ENCODE measurements at places on chromosomes 12 and 14.

DNA sequence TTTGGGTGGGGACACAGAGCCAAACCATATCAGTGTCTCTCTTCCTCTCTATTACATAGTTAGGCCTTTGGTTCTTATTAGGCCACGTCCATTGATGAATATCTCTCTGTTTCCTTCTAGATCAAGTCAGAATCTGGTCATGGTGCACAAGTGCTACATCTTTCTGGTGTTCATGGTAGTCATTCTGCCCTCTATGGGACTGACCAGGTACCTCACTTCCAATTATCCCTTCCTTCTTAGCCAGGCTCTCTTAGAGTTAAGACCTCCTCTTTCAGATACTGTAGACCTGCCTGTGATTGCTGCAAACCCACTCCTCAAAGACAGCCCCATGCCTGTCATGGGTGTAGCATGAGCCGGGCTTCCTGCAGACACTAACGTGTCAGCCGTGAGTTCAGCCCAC lies 25.2 kb downstream of the NGB start:
- DNase-seq: no peak

- peak; percentile 58 for DNase-seq
Observed at GRCh38 chr12:18864900-18865561, 127.1 kb downstream of the CAPZA3 start.

- DNase-seq: no peak
Observed at GRCh38 chr12:92661269-92661668, 41.5 kb upstream of the PLEKHG7 start.

DNA sequence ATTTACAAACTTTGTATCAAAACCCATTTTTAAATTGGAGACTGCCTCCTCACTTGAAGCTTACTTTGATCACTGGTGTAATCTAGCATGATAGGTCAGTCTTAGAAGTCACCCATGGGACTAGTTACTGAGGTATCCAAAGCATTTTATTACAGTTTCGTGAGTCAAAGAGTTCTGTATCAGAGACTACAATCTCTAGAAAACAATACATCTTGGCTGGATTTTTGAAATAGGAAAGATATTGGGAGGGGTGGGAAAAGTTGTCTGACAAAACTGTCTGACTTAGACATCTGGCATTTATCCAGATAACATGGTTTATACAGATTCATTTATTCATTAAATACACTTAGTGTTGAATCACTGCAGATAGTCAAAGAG lies 173.5 kb upstream of the PDZRN4 start:
- no peak for DNase-seq

GRCh38 chr12:107436376-107436775 lies 249.2 kb upstream of the PWP1 start:
- no peak for DNase-seq

DNA sequence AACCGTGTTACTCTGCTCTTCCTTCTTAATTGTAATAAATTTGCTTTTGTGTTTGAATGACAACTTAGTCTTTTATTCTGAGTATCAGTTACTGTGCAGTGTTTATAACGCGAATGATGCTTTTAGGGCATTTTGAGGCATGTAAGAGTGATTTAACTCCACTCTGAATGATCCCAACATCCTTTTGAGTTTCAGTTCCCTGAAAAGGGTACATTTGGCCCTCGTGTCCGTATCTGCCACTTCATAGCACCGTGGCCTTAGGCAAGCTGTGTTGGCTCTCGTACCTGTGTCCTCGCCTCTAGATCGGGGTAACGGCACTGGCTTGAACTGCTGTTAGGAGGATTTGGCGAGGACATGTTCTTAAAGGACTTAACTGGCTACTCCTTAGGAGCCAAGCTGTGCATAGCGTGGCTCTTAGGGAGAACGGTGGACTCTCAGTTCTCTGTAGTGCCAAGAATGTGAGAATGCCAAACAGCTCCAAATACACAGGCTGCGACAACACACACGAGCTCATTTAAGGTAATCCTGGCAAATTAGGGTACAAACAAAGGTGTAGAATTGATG lies 92.0 kb downstream of the PPP2R5C start:
- no peak for DNase-seq

DNA sequence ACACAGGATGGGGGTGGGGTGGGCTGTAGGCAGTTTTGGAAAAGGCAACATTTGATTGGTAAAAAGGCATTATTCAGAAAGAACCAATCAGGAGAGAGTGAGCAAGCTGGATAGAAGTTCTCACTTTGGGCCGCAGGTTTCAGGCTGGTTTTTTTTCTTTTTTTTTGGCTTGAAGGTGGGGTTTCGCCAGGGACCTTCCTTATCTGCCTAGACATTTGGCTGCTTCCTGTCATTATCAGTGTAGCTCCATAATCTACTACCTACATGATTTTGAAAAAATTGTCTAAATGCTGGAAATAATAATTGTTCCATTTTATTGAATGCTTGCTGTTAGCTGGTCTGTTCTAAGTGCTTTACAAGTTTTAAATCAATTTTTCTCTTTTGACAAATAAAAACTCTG lies 649.0 kb downstream of the TMTC2 start:
- no peak for DNase-seq

DNA sequence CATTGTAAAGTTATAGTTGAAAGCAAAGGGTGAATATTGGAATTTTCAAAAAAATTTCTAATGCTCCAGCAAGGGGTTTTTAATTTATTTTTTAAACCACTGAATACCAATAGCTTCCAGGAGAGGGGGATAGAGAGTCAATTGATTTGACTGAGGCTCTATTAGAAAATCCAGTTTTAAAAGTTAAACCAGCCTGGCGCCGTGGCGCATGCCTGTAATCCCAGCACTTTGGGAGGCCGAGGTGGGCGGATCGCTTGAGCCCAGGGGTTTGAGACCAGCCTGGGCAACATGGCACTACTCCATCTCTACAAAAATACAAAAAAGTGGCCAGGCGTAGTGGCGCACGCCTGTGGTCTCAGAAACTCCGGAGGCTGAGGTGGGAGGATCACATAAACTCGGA lies 150.1 kb downstream of the SLC38A4 start:
- DNase-seq: no peak

DNA sequence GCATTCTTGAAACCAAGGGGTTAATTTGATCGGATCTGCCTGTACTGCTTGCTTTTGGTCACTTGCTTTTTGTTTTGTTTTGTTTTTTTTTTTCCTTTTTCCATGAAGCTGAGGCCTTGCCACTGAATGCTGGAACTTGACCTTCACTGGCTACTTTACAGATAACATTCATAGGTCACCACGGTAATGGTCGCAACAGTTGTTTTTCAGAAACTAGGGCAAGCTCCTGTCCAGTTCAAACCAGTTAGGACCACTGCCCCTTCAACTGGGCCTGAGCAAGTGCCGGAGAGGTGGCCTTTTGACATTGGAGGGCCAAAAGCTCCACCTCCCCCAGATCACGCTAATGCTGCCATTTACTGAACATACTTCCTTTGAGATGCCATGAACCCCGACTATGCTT lies 147.6 kb downstream of the FOXN3 start:
- DNase-seq: no peak

Measured in GM04503 (cell line).